ENCODE measurements at places on chromosomes 16 and 17.
A peak's percentile ranks its signal among the peaks of the same experiment; 100 is the strongest.

DNA sequence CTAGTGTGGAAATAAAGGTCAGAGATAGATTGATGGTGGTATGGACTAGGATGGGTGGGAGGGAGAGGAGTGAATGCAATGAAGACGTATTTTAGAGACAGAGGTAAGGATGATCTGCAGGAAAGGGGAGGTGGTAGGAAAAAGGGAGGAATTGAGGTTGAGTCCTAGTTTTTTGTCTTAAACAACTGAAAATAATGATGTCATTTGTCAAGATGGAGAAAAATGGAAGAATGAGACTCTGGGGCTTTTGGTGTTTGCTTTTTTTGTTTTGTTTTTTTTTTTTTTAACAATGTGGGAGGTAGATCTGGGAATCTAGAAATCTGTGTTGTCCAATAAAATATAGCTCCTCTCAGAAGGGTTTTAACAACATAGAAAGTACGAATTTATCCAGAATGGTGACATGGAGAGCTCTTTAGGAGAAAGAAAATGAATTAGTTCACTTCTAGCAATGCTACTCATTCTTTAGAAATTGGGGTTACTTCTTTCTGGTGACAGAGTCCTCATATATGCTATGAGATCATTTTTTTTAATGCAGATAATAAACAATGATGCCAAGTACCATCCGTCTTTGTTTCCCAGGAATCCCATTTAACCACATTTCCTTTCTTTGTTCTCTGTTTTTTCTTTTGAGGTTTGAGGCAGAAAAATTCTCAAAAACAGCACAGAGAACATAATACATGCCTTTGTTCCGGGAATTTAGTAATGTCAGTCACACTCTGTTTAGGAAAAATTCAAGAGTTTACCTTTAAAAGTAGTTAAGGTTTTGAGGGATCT is 225.3 kb upstream of the COX10 start:
- no peak for DNase-seq

DNA sequence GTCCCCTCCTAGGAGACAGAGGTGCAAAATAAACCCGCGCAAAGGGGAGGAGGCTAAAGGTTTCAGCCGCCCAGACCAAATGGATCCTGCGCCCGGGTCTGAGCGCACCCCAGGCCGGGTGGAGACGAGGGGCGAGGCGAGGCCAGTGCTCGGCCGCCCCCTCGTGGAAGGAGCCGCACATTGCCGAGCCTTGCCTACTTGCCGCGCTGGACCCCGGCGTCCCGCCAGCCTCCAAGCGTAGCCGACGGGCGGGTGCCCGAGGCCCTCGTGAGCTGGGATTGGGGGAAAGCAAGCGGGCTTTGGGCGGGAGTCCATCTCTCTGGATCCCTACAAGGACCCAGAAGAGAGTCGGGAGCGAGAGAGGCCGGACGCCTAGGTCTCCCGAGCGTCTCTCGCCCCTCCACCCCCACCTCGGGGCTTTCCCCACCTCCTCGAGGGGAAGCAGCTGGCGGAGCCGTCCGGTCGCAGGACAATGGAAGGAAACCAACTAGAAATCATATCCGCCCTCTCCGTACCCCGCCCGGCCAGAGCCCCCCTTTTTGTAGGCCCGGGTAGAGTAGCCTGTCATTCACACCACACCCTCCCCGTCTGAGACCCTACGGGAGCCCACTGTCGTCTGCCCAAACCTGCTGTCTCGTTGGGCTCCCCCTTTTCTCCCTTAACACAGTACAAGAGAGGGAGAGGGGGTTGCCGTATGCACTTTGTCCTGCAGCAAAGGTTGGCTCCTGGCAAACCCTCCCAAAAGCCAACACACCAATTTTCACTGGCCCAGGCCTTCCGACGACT is 664 bp upstream of the BCL6B start:
- DNase-seq = peak; percentile 91

- DNase-seq = no peak
Observed at GRCh38 chr17:74990581-74991105, 3.2 kb downstream of the CDR2L start.

DNA sequence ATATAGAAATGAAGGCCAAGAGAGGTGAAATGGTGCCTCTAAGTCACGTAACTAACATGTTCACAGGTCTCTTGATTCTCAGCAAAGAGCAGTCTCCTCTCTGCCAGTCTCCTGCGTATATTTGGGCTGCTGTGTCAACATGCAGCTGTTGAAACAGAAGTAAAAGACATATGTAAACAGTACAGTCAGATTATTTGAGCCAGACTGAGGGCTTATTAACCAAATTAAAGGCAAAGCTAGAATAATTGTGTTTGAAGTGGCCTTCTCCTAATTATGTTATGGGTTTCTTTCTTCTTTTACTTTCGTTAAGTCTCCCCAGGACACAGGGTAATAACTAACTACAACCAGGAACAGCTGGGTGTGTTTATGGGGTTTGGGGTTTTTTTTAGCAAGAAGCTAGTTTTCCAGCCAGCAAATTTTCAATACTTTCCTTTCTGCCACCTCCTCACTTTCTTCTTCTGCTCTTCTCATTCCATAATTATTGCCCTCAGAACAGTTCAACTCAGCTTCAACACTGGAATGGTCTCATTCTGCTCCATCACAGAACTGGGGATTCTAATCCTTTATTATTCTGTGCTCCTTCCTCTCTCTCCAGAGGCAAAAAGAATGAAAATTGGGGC is 18.4 kb downstream of the G6PC1 start:
- no peak for DNase-seq

DNA sequence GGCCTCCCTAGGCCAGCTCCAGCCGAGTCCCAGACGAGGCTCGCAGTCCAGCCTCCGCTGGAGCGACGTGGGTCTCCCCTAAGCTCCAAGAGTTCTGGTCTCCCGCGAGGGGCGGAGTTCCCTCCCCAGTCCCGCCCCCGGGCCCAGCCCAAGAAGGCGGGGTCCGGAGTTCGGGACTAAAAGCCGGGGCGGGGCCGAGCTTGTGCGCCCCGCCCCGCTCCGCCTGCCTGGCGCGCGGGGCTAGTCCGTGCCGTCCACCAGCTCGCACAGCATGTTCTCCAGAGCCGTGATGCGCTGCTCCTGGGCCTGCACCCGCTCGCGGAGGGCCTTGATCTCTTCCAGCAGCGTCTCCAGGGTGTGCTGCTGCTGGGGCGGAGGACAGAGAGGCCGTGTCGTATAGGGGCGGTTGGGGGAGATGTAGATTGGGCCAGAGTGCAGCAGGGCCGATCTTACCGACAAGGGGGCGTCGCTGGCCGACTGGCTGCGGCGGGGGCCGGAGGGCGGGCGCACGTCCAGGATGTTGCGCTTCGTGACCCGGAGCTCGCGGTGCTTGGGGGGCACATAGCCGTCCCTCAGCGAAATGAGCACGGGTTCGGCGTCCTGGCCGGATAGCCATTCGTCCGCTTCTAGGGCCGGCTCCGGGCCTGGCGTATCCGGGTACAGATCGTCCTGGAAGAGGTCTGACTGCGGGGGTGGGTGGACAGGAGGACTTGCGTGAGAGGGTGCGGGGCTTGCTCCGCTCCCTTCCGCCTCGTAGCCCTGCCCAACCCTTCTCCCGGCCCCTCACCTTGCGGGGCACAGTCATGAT is 7.0 kb downstream of the CORO6 start:
- DNase-seq = peak; percentile 92

GRCh38 chr16:10003486-10003885 is 178.7 kb downstream of the GRIN2A start:
- DNase-seq = no peak

Measured in left ventricle myocardium superior (tissue), 1 donor.